ENCODE measurements at places on chromosomes 11 and 22. TPM values are rescaled to one million over a fixed set of nuclear protein-coding genes. Genes with fewer than 3 reads are reported as not detected.

ENTHD1 gene
- total RNA-seq = not detected

PICALM gene
- total RNA-seq = 245 TPM

C11orf86 gene
- not detected for total RNA-seq

OR51I1 gene
- total RNA-seq = not detected

RBX1 gene
- 36.8 TPM for total RNA-seq

TMPRSS5 gene
- under 0.01 TPM for total RNA-seq

MRGPRE gene
- not detected for total RNA-seq

NXPE1 gene
- total RNA-seq = not detected

SNX32 gene
- not detected for total RNA-seq

MYO18B gene
- total RNA-seq = not detected

HBB gene
- total RNA-seq = not detected

OR52E8 gene
- 1.0 TPM for total RNA-seq

CTSW gene
- not detected for total RNA-seq

MS4A12 gene
- not detected for total RNA-seq

SHANK3 gene
- total RNA-seq = 1.1 TPM

ZNF280B gene
- total RNA-seq = 1.6 TPM

LDHAL6A gene
- not detected for total RNA-seq

SPTBN2 gene
- 0.14 TPM for total RNA-seq

SCUBE1 gene
- total RNA-seq = not detected

OR52E4 gene
- not detected for total RNA-seq

LRRC55 gene
- not detected for total RNA-seq

HEPHL1 gene
- total RNA-seq = 4.4 TPM

SHISAL1 gene
- 0.57 TPM for total RNA-seq

OR2AG1 gene
- total RNA-seq = not detected

IL18BP gene
- total RNA-seq = 3.7 TPM

PGGHG gene
- 6.3 TPM for total RNA-seq

PRG3 gene
- total RNA-seq = not detected

OR8K5 gene
- total RNA-seq = not detected

SULT4A1 gene
- not detected for total RNA-seq

OR2D2 gene
- 1.4 TPM for total RNA-seq

OR52I2 gene
- not detected for total RNA-seq

PATZ1 gene
- total RNA-seq = 25.3 TPM

LRRC10B gene
- not detected for total RNA-seq

EI24 gene
- total RNA-seq = 124 TPM

SDHAF2 gene
- 70.5 TPM for total RNA-seq

PGA5 gene
- not detected for total RNA-seq

P4HA3 gene
- total RNA-seq = 8.8 TPM

XRRA1 gene
- 17.8 TPM for total RNA-seq

ANO5 gene
- not detected for total RNA-seq

MMP13 gene
- total RNA-seq = 0.14 TPM

FTH1 gene
- total RNA-seq = 5,455 TPM

CARNS1 gene
- 0.22 TPM for total RNA-seq

MRTFA gene
- total RNA-seq = 52.7 TPM

POU2AF2 gene
- not detected for total RNA-seq

LRP4 gene
- 14.0 TPM for total RNA-seq

RBM14 gene
- 53.5 TPM for total RNA-seq

USH1C gene
- total RNA-seq = not detected

Data from placental pericyte (primary cell).